Neural progenitor cell (in vitro differentiated cells): ENCODE measurements at places on chromosomes 1 and 21.

DNA sequence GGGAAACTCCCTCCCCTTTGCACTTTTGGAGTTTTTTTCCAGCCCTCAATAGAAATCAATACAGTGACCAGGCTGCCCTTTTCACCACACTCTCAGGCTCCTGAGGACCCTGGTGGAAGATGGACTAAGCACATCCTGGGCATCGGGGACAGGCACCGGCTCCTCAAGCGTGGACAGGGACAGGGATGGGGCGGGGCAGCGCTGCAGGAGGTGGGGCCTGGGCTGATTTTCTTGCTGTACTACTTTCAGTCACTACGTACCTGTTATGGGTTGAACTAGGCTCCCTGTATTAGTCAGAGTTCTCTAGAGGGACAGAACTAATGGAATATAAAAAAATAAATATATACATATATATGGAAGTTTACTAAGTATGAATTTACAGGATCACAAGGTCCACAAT lies 2.5 kb downstream of the MX2 start:
- no peak for DNase-seq

DNA sequence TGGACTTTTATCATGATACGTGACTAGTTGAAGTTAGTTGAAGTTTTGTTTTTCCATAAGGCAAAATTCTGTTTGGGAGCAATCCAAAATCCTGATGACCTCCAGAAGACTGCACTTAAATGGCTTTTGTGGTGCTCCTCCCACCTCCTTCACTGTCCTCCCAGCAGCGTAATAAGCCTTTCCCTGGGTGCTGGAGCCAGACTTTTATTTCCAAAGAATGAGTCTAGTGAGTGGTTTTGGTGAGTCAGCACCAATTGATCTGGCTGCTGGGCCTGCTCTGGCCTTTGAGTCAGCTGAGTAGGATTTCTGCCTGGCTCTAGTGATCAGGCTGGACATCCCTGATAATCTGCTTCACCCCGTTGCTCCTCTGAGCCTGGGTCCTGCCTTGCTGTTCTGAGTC lies 21.7 kb upstream of the KCND3 start:
- no peak for DNase-seq

- DNase-seq, result no peak
Observed at GRCh38 chr1:228041316-228041715, 34.5 kb downstream of the WNT3A start.

GRCh38 chr21:38286739-38287471 lies 30.1 kb downstream of the KCNJ15 start:
- DNase-seq, result no peak

GRCh38 chr1:234722270-234722704 lies 112.3 kb upstream of the IRF2BP2 start:
- DNase-seq, result no peak

- no peak for DNase-seq
Observed at GRCh38 chr1:164838786-164839185, 279.8 kb downstream of the PBX1 start.

DNA sequence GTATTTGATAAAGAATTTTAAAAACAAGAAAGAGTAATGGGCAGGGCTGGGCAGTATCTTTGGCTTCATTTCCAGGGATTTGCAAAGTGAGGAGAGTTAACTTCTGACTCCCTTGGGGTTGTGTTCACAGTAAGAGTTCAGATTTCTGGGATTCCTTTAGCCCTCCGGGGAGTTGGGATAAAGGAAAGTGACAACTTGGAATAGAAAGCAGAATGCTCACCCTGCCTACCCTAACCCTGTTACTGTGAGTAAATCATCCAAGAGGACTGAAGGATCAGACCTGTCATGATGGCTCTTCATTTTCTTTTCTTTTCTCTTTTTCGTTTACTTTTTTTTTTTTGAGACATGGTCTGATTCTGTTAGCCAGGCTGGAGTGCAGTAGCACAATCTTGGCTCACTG lies 76.1 kb downstream of the CACHD1 start:
- DNase-seq, result peak; percentile 58

DNA sequence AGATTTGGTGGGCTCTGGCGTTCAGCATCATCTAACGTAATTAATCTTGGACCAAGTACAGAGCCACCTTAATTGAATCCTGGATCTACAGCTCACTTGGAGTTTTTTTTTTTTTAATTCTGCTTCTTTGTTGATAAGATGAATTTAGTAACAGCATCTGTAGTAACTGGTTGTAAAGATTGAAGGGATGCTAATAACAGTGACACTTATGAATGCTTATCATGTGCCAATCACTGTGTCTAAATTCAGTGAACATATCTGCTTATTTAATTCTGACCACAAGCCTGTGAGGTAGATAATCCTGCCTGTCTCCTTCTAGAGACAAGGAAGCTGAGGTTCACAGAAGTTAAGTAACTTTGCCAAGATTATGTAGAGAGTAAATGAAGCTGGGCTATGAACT lies 408.0 kb downstream of the RWDD3 start:
- no peak for DNase-seq

DNA sequence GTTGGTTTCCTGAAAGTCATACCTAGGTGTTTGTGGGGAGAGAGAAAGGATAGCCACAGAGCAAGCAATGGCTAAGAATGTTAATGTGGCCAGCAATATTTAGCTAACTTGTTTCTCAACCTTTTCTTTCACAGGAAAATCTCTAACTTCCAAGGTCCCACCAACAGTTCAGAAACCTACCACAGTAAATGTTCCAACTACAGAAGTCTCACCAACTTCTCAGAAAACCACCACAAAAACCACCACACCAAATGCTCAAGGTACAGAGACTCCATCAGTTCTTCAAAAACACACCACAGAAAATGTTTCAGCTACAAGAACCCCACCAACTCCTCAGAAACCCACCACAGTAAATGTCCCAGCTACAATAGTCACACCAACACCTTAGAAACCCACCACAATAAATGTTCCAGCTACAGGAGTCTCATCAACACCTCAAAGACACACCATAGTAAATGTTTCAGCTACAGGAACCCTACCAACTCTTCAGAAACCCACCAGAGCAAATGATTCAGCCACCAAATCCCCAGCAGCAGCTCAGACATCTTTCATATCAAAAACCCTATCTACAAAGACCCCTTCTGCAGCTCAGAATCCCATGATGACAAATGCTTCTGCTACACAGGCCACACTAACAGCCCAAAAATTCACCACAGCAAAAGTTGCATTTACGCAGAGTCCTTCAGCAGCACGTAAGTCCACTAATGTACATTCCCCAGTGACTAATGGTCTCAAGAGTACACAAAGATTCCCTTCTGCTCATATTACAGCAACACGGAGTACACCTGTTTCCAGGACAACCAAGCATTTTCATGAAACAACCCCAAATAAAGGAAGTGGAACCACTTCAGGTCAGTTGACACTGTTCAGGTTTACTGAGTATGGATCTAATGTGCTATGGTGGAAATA lies 15.3 kb downstream of the CD55 start:
- no peak for DNase-seq

GRCh38 chr1:68917456-68917855 lies 420.6 kb upstream of the DEPDC1 start:
- DNase-seq, result no peak

- DNase-seq, result no peak
Observed at GRCh38 chr1:10564063-10564462, 89.3 kb downstream of the PEX14 start.

DNA sequence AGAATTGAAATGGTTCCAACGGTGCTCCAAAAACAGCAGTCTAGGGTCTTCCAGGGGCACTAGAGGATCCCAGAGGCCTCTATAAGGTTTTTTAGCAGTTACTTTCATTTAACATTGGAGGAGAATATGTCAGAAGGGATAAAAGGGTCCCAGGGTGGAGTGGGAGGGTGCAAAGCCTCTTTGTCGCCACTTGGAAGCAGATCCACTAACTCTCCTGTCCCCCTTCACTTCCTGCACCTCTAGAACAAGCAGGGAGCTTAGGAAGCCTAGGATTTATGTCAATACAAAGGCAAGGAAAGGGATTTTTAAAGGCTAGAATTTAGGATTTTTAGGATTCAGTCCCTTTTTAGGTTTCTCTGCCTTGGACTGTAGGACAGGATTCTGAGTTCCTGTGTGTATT lies 8.3 kb downstream of the PCP4L1 start:
- DNase-seq, result no peak

DNA sequence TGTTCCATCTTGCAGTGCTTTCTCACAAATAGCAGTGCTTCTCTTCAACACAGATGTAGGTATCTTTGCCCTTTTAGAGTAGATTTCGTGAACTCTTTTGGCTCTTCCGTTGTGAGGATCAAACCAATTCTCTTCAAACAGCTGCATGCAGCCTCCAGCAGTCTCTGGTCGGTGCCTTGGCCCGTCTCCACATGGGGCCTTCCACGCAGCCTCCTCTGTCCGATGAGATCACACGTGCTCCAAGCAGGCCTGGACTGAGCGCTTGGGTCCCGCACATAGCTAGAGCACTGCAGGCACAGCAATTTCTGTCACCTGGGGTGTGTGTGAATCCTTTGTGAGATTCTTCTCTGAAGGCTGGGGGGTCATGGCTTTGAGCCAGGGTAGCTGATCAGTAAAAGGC lies 82.8 kb upstream of the KCNE2 start:
- no peak for DNase-seq

GRCh38 chr1:184050636-184051035 lies 894 bp upstream of the TSEN15 start:
- no peak for DNase-seq

- no peak for DNase-seq
Observed at GRCh38 chr1:229999004-229999670, 67.9 kb upstream of the GALNT2 start.

DNA sequence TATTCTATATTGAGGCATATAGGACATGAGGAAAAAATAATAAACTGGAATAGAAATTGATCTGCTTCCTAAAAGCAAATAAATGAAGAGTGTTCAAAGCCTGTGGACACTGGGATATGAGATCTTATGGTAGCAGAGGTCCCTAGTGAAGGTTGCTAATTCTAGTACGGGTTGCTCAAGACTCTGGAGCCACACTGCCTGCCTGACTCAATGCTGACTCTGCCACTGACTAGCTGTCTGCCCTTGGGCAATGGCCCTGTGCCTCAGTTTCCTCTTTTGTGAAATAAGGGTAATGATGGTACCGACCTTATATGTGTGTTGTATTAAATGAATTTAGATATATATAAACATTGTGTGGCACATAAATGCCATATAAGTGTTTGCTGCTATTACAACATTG lies 59.0 kb upstream of the C1orf53 start:
- no peak for DNase-seq

DNA sequence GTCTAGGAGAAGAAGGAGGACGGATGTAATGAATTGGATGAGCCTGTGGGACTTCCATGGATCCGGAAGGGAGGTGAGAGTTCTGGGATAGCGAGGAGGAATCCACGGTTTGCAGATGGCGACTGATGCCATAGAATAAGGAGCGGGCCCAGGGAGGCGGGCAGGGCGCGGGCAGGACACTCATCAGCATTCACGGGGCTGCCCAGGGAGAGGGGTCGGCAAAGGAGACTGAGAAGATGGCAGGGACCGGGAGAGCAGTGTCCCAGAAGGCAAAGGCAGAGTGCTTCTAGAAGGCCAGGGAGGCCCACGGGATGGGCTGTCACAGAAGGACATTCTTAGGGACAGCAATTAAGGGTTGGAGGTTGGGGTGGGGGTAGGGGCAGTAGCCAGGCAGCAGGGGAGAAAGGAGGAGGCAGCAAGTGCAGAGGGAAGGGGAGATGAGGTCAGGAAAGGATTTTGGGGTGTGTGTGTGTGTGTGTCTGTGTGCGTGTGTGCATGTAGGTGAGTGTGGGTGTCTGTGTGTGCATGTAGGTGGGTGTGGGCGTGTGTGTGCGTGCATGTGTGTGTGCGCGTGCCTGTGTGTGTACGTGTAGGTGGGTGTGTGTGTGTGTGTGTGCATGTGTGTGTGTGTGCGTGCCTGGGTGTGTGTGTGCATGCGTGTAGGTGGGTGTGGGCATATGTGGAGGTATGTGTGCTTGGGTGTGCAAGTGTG lies 1.1 kb upstream of the COL8A2 start:
- no peak for DNase-seq

GRCh38 chr1:214106375-214106774 lies 118.6 kb downstream of the PROX1 start:
- no peak for DNase-seq

- no peak for DNase-seq
Observed at GRCh38 chr1:54415533-54415932, 9.3 kb upstream of the SSBP3 start.

DNA sequence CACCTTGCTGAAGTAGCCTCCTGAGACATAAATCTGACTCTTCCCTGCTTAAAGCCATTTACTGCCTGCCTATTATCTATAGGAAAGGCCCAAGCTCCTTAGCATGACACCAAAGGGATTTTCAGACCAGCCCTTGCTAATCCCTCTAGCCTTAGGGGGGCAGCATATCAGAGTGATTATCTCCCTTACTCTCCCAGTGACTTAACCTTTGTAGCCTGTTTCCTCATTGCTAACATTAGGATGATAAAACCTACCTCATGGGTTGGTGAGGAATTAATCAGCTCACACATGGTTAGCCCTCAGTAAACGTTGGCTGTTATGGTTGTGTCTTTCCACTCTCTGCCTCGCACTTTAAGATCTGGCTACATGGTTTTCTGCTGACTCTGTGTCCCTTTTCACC lies 70.1 kb downstream of the ROR1 start:
- DNase-seq, result peak; percentile 69

DNA sequence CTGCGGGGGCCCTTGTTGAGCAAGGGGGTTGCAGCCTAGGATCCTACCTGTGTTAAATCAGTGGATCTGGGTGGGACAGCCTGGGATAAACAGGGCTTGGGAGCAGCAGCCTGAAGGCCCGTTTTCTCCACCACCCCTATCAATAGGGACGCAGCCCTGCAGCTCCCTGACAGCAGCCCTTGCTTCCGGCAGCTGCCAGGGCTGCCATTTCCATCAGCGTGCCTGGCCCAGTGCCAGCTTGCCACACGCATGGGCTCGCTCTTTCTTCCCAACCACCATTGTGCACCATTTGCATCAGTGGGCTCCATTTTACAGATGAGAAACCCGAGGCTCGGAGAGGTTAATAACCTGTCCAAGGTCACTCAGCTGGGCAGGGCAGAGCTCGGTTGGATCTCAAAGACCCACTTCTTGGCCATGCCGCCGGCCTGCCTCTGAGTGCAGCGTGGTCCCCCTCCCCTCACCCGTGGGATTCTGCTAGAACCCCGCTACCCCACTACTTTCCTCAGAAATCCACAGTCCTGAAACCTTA lies 3.8 kb downstream of the WNT4 start:
- no peak for DNase-seq

DNA sequence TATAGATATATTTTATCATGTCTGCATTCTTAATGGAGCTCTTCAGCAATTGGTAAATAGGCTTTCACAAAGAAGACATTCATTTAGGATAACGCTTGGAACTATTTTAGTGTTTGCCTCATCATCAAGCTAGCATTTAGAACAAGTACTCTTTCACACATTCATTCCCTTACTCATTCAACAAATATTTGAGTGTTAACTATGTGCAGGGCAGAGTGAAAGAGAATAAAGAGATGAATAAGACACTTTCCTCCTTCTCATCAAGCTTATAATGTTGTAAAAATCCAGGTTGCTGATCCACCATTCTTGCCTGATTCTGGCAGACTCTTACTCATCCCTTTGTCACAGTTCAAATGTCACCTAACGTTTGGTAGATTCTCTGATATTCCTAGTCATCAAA lies 386.3 kb upstream of the BEND5 start:
- DNase-seq, result no peak
